ENCODE measurements at places on chromosomes 2 and 18. TPM values are rescaled to one million over a fixed set of nuclear protein-coding genes. Genes with fewer than 3 reads are reported as not detected.

CENPA gene
- 11.5 TPM for total RNA-seq

INHBB gene
- total RNA-seq = 0.07 TPM

LYG1 gene
- total RNA-seq = not detected

CRYBA2 gene
- not detected for total RNA-seq

PRSS56 gene
- not detected for total RNA-seq

AKAIN1 gene
- total RNA-seq = not detected

CD302 gene
- 5.2 TPM for total RNA-seq

REG1B gene
- total RNA-seq = not detected

TNS1 gene
- 29.8 TPM for total RNA-seq

SP110 gene
- total RNA-seq = 16.4 TPM

CDH2 gene
- 16.9 TPM for total RNA-seq

AQP12A gene
- total RNA-seq = not detected

TMEM169 gene
- total RNA-seq = not detected

ANKRD30BL gene
- not detected for total RNA-seq

KCNJ3 gene
- not detected for total RNA-seq

RPIA gene
- total RNA-seq = 9.9 TPM

CD207 gene
- total RNA-seq = not detected

SLC9A2 gene
- total RNA-seq = 0.05 TPM

SPATA3 gene
- total RNA-seq = not detected

RGPD4 gene
- total RNA-seq = not detected

POTEJ gene
- not detected for total RNA-seq

L3MBTL4 gene
- 2.9 TPM for total RNA-seq

GALNT3 gene
- 1.2 TPM for total RNA-seq

C1D gene
- total RNA-seq = 23.1 TPM

USP37 gene
- 6.5 TPM for total RNA-seq

TFCP2L1 gene
- not detected for total RNA-seq

METAP1D gene
- 3.5 TPM for total RNA-seq

OTOS gene
- total RNA-seq = not detected

SEPTIN10 gene
- total RNA-seq = 82.5 TPM

GYPC gene
- total RNA-seq = 125 TPM

CNDP1 gene
- not detected for total RNA-seq

CCDC121 gene
- 1.8 TPM for total RNA-seq

ACOXL gene
- total RNA-seq = not detected

RAD51AP2 gene
- total RNA-seq = not detected

GAL3ST2 gene
- not detected for total RNA-seq

LCT gene
- not detected for total RNA-seq

COL4A4 gene
- under 0.01 TPM for total RNA-seq

PJVK gene
- total RNA-seq = not detected

TEX44 gene
- total RNA-seq = not detected

DSG1 gene
- not detected for total RNA-seq

Data from mammary microvascular endothelial cell (primary cell).